ENCODE measurements at places on chromosomes 1 and 21.

DNA sequence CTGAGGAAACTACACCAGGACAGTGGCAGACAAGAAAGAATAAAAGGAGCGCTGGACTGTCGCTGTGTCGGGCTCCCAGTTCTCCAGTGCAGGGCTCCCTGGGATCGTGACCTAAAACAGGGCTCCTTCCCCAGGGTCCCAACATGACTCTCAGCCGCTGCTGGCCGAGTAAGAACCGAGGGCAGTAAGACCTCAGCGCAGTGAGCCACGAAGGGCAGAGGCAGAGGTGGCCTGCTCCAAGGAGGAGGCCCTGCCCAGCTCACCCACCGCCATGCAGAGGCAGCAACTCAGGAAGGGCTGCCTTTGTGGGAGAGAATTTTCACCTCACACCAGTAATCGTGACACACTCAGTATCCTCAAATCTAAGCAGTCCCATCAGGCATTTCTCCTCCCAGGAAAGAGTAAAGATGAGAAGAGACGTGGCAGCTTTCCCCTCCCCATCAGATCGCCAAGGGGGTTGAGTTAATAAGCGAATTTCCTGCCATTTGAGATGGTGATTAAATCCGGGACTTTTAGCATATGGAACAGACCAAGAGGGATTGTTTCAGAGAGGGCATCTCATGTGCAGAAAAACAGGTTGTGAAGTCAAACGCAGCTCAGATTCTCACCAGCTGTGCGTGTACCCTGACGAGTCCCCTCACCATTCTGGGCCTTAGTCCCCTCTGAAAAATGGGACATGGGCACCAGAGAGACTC is 19.8 kb upstream of the ARTN start:
- DNase-seq, result no peak

DNA sequence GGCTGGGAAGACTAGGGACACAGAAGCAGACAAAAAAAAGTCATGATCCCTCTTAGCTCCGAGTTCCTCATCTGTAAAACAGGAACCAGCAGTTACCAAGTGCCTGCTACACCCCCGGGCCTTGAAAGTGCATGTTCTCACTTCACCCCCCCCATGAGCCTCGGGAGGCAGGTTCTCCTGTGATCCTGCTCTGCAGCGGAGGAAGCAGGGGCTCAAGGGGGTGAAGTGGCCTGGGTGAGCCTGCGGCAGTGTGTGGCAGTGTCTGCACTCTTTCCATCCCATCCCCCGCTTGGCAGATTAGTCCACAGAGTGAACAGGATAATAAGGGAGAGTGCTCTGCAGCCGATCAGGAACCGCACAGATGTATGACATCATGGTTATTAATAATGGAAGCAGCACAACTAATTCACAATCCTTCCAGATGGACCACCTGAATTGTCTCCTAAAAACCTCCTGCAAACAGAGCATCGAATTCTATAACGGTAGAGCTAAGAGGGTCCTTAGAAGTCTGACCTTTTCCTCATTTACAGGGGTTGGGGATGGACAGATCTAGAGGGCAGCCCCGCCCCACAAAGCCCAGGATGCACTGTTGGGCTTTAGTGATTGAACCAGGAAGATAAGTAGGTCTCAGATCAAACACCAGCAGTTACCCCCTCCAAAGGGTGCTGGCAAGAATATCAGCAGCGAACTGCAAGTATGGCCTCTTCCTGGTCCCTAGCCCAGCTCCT is 174.1 kb upstream of the EDN2 start:
- DNase-seq, result no peak

DNA sequence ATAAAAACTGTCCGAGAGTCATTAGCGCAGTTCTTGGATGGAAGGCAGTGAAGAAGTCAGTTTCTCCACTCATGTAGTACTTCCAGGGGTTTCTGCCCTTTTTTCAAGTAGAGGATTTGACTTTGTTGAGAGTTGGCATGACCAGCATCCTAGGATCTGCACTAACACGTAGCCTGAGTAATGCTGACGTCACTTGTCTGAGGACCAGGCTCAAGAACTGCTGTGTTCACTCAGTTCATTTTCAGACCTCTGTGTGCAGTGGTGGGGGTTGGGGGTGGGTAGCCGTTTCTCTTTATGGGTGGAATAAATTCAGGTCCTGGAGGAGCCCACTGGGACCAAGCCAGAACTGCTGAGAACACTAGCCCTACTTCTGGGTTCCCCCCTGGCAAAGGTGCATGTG is 53.3 kb downstream of the MRPS6 start:
- no peak for DNase-seq

GRCh38 chr1:222995620-222996309 is 147.3 kb downstream of the TLR5 start:
- no peak for DNase-seq

DNA sequence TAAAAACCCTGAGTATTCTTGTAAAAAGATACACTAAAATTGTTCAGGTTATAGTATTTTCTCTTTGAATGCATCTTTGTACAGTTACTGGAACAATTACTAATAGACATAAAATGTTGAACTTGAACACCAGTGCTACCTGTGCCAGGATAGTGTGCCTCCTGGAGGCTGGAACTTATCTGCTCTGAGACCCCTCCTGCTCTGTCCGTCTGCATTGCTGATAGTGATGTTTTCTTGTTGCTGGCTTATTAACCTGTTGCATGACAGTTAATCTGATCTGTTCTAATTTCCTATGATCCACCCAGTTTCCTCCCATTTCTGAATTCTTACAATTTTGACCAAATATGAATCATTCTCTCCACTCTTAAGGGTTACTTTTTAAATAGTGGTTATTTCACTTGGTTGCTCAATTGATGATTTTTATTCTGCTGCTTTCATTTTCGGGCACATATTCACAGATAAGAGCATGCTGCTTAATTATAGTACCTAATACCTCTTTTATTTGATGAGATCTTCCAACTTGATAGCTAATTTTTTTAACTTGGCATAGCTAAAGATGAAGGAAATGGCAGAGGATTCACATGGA is 101.4 kb downstream of the CC2D1B start:
- DNase-seq, result no peak

DNA sequence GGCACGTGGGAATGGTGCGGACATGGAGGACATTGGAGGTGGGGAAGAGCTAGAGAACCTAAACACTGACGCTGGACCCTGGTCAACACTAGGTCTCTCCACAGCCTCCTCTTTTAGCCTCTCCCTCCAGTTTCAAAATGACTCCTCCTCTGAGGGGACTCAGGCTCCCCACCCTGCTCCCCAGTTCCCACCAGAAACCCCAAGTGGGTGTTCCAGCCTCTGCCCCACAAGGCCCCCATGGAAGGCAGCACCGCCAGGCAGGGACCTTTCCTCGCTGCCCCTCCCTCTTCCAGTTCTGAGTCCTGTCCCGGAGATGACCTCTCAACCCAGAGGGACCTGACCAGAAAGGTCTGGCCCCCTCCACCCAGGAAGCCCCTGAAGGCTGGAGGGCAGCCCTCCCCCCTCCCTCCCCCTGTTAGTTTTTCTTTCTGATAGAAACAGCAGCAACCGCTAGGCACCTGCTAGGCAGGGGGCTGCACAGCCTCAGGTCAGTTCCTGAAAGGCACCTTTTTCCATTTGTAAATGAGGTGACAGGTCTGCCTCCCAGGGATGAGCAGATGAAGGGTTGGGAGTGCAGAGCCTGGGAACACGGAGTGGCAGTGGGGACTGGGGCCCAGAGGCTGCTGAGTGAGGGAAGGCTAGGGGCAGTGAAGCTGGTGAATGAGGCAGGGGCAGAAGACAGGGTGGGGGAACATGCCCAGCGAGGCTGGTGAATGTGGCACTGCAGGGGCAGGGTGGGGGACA is 9.3 kb upstream of the ITGB2 start:
- DNase-seq, result no peak

GRCh38 chr1:153985941-153986761 is at the start of gene RAB13:
TSS of gene RAB13 (minus strand) at chr1:153986339. CDS start at chr1:153986236, 103 bp downstream.
- no peak for DNase-seq

- DNase-seq, result no peak
These were observed 13.7 kb downstream of the CELF3 start for GRCh38 chr1:151702936-151703335.

DNA sequence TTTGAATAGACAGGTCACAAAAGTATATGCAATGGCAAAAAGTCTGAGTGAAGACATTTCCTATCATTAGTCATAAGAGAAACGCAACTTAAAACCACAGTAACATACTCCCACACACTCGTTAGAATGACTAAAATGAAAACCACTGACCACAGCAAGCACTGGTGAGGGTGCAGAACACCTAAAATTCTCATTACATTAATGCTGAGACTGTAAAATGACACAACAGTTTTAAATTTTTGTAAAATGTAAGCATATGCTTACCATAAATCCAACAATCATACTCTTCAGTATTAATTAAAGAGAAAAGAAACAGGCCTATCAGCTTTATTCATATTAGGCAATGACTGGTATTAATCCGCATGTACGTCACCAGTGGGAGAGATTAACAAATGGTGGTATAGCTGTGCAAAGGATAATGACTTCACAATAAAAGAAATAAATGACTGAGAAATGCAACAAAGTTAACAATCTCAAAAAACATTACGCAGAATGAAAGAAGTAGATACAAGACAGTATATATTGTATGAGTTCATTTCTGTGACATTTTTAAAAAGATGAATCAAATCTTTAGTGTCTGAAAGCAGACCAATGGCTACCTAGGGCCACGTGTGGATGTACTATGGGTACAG is 253.5 kb downstream of the AKT3 start:
- DNase-seq, result peak; percentile 82

DNA sequence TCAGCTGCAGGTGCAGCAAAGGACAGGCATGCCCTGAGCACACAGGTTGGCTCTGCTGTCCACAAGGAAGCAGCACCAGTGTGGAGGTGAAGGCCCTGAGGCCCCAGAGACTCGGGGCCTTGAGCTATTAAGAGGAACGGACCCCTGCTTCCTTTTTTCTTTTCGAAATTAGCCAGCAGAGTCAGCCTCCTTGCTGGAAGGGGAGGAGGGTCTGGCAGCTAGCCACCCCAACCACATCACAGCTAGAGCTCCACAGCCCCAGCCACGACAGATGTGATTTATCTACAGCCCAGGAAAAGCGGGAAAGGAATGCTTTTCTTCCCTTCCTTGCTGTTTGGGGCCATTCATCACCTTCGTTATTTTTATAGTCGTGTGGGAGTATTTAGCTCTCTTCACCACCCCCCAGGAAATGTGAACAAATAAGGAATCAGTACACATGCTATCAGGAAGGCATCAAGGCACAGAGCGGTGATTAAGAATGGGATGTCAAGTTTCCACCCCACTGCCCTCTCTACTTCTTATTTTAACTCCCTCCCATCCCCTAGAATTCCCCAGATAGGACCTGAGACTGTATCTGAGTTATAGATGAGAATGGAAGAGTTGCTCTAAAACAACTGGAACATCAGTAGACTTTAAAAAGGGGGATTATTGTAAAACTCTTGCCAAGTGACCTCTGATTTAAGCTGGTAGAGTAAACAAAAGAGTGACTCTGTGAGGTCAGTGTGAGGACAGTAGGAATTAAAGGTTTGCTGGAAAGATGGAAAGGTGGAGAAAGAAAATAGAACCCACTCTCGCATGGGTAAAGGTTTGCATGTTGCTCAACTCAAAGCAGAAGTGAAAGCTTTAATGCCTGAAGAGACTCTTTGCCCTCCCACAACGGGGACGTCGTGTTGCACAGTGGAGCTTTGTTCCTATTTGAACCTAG is 224.7 kb upstream of the GJB5 start:
- no peak for DNase-seq

DNA sequence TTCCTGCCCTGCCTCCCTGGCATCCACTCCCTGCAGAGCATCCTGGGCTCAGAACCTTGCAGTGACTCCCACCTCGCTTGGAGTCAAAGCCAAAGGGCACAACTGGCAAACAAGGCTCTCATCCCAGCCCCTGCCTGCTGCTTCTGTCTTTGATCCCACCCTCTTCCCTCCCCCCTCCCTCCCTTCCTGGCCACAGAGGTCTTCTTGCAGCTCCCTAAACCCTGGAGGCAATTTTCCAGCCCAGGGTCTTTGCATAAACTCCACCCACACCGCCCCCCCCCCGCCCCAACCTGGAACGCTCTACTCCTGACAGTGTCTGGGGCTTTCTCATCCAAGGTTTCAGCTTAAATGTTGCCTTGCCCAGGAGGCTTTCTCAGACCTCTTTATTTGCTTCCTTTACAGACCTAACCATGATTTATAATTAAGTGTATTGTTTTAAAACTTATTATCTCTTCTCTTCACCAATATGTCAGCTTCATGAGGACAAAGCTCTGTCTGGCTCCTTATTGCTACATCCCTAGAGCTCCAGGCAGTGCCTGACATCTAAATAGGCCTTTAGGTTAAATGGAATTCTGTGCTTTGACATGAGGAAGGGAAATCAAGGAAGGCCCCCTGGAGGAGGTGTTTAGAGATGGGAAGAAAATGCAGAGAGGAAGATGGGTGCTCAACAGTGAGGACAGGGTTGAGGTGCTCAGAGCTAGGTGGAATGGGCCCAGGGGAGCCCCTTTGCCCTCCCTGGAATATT is 37.7 kb upstream of the PADI1 start:
- no peak for DNase-seq

GRCh38 chr1:222736972-222737371 is at the start of gene FAM177B:
TSS of gene FAM177B (plus strand) at chr1:222737202. CDS start at chr1:222746546, 9,344 bp downstream.
- no peak for DNase-seq

- DNase-seq, result no peak
These were observed 6.7 kb downstream of the MYCL start for GRCh38 chr1:39894884-39895495.

DNA sequence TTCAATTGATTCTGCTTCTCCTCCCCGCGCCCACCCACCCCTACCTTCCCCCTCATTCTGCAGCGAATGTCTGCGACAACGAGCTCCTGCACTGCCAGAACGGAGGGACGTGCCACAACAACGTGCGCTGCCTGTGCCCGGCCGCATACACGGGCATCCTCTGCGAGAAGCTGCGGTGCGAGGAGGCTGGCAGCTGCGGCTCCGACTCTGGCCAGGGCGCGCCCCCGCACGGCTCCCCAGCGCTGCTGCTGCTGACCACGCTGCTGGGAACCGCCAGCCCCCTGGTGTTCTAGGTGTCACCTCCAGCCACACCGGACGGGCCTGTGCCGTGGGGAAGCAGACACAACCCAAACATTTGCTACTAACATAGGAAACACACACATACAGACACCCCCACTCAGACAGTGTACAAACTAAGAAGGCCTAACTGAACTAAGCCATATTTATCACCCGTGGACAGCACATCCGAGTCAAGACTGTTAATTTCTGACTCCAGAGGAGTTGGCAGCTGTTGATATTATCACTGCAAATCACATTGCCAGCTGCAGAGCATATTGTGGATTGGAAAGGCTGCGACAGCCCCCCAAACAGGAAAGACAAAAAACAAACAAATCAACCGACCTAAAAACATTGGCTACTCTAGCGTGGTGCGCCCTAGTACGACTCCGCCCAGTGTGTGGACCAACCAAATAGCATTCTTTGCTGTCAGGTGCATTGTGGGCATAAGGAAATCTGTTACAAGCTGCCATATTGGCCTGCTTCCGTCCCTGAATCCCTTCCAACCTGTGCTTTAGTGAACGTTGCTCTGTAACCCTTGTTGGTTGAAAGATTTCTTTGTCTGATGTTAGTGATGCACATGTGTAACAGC is 339.9 kb downstream of the NTNG1 start:
- no peak for DNase-seq

DNA sequence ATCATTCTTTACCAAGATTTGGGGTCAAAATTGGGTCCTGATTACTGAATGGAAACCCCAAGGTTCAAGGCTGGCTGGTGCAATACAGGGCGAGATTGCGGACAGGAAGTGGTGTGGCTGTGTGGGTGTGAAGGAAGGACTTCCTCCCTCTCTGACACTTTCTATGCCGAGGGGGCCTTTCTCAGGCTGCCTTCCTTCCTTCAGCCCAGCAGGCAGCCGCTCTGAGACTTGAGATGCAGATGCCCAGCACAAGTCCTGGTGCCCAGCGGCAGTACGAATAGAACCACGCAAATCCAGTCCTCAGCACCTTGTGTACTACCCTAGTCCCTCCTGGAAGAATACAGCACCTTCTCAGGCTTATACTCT is 16.3 kb downstream of the BATF3 start:
- no peak for DNase-seq
